ENCODE measurements at places on chromosomes 3 and 15. TPM values are rescaled to one million over a fixed set of nuclear protein-coding genes. Genes with fewer than 3 reads are reported as not detected.

DNA sequence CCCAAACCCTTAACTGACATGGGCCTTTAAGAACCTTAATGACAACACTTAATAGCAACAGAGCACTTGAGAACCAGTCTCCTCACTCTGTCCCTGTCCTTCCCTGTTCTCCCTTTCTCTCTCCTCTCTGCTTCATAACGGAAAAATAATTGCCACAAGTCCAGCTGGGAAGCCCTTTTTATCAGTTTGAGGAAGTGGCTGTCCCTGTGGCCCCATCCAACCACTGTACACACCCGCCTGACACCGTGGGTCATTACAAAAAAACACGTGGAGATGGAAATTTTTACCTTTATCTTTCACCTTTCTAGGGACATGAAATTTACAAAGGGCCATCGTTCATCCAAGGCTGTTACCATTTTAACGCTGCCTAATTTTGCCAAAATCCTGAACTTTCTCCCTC is 49.9 kb downstream of the PGPEP1L start:
- peaks cover 11% of the 10 kb centered on the region for H3K4me1 ChIP-seq
- no peak for DNase-seq
- H3K27ac ChIP-seq: no peak overlapping the region
- H3K27me3 ChIP-seq: no peaks in the 10 kb centered on the region
- H3K4me3 ChIP-seq: no peak overlapping the region

IL20RB gene
- total RNA-seq: 1.3 TPM

ST8SIA2 gene
- total RNA-seq: not detected

- H3K36me3 ChIP-seq: no peaks in the 10 kb centered on the region
- no peak for DNase-seq
- no peak overlapping the region for H3K27ac ChIP-seq
- no peak overlapping the region for H3K4me3 ChIP-seq
- peaks cover 59% of the 10 kb centered on the region for H3K27me3 ChIP-seq
These were observed 1.3 kb downstream of the MINAR1 start for GRCh38 chr15:79433276-79433990.

DNA sequence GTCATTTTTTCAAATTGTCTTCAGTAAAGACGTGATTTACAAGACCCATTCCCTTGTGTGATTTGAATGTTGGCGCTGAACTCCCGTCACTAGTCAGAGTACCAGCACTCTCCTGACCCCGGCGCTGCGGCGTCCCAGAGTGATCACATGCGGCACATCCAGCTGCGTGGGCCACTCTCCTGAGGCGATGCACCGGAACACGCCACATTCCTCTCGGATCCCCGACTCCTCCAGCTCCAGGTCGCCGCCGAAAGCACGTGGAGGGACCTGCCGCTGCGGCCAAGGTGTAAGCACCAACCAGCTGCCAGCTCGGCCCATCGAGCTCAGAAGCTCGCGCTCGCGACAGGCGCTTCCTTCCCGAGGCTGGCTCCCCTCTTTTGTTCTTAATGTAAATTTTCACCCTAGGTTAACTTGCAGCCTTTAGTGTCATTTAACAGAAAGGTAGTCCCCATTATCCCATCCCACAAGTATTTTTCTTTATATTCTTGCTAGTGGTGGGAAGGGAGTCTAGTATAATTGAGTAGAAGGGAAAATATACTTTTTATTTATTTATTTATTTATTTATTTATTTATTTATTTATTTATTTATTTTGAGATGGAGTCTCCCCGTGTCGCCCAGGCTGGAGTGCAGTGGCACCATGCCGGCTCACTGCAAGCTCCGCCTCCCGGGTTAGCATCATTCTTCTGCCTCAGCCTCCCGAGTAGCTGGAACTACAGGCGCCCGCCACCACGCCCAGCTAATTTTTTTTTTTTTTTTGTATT is 61.7 kb upstream of the VGLL3 start:
- H3K27me3 ChIP-seq: no peaks in the 10 kb centered on the region
- H3K4me1 ChIP-seq: no peaks in the 10 kb centered on the region
- no peak for DNase-seq
- H3K4me3 ChIP-seq: no peak overlapping the region

NR1I2 gene
- total RNA-seq: 0.11 TPM

- DNase-seq: no peak
- H3K4me1 ChIP-seq: peaks cover 11% of the 10 kb centered on the region
- H3K4me3 ChIP-seq: no peak overlapping the region
- H3K27me3 ChIP-seq: peaks cover 6% of the 10 kb centered on the region
- H3K36me3 ChIP-seq: no peaks in the 10 kb centered on the region
These were observed 151.5 kb downstream of the LRRK1 start for GRCh38 chr15:101070502-101071273.

- DNase-seq: no peak
- H3K36me3 ChIP-seq: peaks cover 40% of the 10 kb centered on the region
- peaks cover 57% of the 10 kb centered on the region for H3K4me1 ChIP-seq
- no peaks in the 10 kb centered on the region for H3K27me3 ChIP-seq
These were observed 1.5 kb downstream of the CRBN start for GRCh38 chr3:3177861-3178497.

TMCO5A gene
- not detected for total RNA-seq

Measured in activated T-helper 2 cell treated with anti-CD3 and anti-CD28 coated beads, Interferon-gamma antibody, Interleukin-2, Interleukin-4, amounts not matched to agents 10 μg/mL and 5 μg/mL and 100 μg/mL, durations not matched to agents 14 hours and 24 hours and 36 hours (primary cell).